ENCODE measurements at places on chromosomes 6 and 20. TPM values are rescaled to one million over a fixed set of nuclear protein-coding genes. Genes with fewer than 3 reads are reported as not detected.

- H3K27me3 ChIP-seq: no peaks in the 10 kb centered on the region
- H3K4me1 ChIP-seq: no peaks in the 10 kb centered on the region
- H3K4me3 ChIP-seq: no peak overlapping the region
- no peak for DNase-seq
- H3K36me3 ChIP-seq: no peaks in the 10 kb centered on the region
Observed at GRCh38 chr20:58554541-58554940, 39.3 kb upstream of the APCDD1L start.

DNA sequence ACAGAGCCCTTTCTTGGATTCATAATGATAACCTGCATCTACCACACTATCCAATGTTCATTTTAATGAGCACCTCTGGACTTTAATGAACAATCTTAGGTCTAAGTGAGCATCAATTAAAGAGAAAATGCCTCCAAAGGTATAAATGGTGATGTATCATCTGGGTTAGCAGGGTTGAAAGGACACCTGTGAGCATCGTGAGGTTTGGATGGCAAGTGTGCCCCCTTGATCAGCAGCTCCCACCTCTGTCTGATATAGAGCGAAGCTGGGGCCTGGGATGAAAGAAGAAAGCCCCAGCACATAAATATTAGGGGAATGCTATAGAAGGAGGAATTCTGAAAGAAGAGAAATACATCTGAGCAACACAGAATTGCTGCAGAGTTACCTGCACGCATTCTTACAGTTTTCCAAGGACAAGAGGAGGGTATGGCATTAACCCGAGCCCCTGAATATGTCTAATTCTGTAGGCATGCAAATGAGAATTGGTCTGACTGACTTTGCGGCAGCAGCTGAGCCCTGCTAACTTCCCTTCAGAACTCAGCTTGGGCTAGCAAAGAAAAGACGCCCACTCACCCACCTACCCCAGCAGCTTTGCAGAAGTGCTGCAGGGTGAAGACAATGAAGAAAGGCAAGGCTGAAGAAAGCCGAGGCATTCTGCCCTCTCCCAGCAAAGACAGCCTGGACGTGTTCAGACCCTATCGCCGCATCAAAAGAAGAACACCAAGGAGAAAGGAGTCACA lies 136.2 kb downstream of the GMPR start:
- H3K4me3 ChIP-seq: no peak overlapping the region
- DNase-seq: no peak
- no peaks in the 10 kb centered on the region for H3K27me3 ChIP-seq
- no peaks in the 10 kb centered on the region for H3K4me1 ChIP-seq
- no peaks in the 10 kb centered on the region for H3K36me3 ChIP-seq
- H3K27ac ChIP-seq: no peak overlapping the region

- H3K36me3 ChIP-seq: no peaks in the 10 kb centered on the region
- no peaks in the 10 kb centered on the region for H3K4me1 ChIP-seq
- no peak overlapping the region for H3K4me3 ChIP-seq
- H3K27me3 ChIP-seq: no peaks in the 10 kb centered on the region
- DNase-seq: no peak
Observed at GRCh38 chr20:10854976-10855375, 181.2 kb upstream of the JAG1 start.

The RBBP9 gene
- 106 TPM for total RNA-seq

GRCh38 chr6:1713016-1713600 lies 103.4 kb downstream of the FOXC1 start:
- no peak overlapping the region for H3K4me3 ChIP-seq
- no peaks in the 10 kb centered on the region for H3K36me3 ChIP-seq
- DNase-seq: no peak

The SOBP gene
- 5.6 TPM for total RNA-seq

GRCh38 chr20:20953738-20954618 lies 152.2 kb downstream of the LINC00237 start:
- no peak overlapping the region for H3K4me3 ChIP-seq
- DNase-seq: no peak
- no peaks in the 10 kb centered on the region for H3K36me3 ChIP-seq
- H3K4me1 ChIP-seq: no peaks in the 10 kb centered on the region
- H3K27ac ChIP-seq: no peak overlapping the region

GRCh38 chr20:44029848-44030230 lies 115.2 kb downstream of the TOX2 start:
- H3K4me3 ChIP-seq: no peak overlapping the region
- DNase-seq: no peak
- no peaks in the 10 kb centered on the region for H3K36me3 ChIP-seq
- no peak overlapping the region for H3K27ac ChIP-seq

The DDX39B gene
- total RNA-seq: 311 TPM

- H3K27me3 ChIP-seq: no peaks in the 10 kb centered on the region
- no peak overlapping the region for H3K4me3 ChIP-seq
Observed at GRCh38 chr6:119142041-119142440, 63.6 kb upstream of the FAM184A start.

The SCRT2 gene
- total RNA-seq: not detected

DNA sequence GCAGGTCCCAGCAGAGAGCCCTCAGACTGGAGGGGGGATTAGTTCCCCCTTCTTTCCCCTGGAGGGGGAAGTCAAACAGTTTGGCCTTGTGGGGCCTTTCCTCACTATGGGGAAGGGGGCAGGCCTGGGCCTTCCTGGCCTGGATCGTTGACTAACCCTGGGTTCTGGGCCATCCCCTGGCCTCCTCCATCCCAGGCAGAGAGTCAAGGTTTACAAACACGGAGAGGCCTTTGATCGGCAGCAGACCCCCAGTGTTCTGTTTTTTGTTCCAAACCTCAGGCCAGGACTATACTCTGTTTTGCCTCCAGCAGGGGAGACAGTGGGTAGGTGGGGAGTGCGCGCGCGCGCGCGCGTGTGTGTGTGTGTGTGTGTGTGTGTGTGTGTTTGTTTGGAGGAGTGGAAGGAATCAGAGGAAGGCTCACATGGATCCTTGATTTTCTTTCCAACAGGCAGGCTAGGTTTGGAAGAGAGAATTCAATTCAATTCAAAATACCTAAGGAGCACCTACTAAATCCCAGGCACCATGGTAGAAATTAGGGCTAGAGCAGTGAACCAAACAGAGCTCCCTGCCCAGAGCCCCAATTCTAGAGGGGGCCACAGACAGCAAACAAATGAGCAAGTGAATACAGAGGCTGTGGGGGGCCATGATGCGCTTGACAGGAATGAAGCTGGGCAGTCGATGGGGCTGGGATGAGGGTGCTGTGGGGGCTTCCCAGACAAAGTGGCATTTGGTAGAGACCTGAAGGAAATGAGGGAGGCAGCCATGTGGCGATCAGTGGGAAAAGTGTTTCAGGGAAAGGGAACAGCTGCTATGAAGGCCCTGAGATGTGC lies 14.8 kb downstream of the TP53RK start:
- no peak overlapping the region for H3K4me3 ChIP-seq
- H3K36me3 ChIP-seq: no peaks in the 10 kb centered on the region
- H3K27me3 ChIP-seq: no peaks in the 10 kb centered on the region
- no peaks in the 10 kb centered on the region for H3K4me1 ChIP-seq

The DYNLT2 gene
- total RNA-seq: 0.50 TPM

- peaks cover 38% of the 10 kb centered on the region for H3K4me1 ChIP-seq
- H3K4me3 ChIP-seq: peak overlapping the region; percentile 56
- H3K27me3 ChIP-seq: no peaks in the 10 kb centered on the region
- peak overlapping the region; percentile 53 for H3K27ac ChIP-seq
- DNase-seq: peak; percentile 56
Observed at GRCh38 chr20:63831993-63832686, 1.1 kb upstream of the ZBTB46 start.

GRCh38 chr6:37630281-37630799 lies 67.3 kb downstream of the MDGA1 start:
- H3K27ac ChIP-seq: no peak overlapping the region
- H3K36me3 ChIP-seq: no peaks in the 10 kb centered on the region
- no peak for DNase-seq
- H3K4me1 ChIP-seq: no peaks in the 10 kb centered on the region
- no peak overlapping the region for H3K4me3 ChIP-seq

- H3K4me1 ChIP-seq: peaks cover 8% of the 10 kb centered on the region
- no peak overlapping the region for H3K27ac ChIP-seq
- no peak overlapping the region for H3K4me3 ChIP-seq
- no peaks in the 10 kb centered on the region for H3K36me3 ChIP-seq
- no peak for DNase-seq
- H3K27me3 ChIP-seq: peaks cover 4% of the 10 kb centered on the region
Observed at GRCh38 chr6:30169658-30170614, 6.6 kb downstream of the TRIM15 start.

- H3K36me3 ChIP-seq: no peaks in the 10 kb centered on the region
- H3K27me3 ChIP-seq: no peaks in the 10 kb centered on the region
- no peak for DNase-seq
- H3K4me3 ChIP-seq: no peak overlapping the region
Observed at GRCh38 chr6:165861226-165861625, 198.2 kb upstream of the PDE10A start.

The C20orf204 gene
- 0.54 TPM for total RNA-seq

The EEF1A2 gene
- 0.22 TPM for total RNA-seq

DNA sequence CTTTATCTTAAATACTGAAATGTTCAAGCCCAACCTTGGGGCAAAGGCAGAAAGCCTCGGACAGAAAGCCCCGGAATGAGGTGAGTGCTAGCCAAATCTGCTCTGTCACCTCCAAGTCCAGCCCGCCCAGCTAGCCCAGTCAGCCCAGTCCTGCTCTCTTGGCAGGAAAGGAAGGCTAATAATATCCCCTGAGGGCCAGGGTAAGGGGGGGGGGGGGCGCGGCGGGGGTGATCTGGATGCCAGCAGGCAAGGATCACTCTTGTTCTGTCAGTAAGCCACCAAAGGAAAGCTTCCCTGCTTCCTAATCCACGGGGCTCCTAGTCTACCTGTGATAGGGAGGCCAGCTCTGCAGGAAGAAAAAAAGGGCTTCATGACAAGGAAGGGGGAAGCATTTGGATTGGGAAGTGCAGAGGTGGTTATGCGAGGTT lies 1.1 kb downstream of the NDRG3 start:
- peaks cover 5% of the 10 kb centered on the region for H3K4me1 ChIP-seq
- H3K27me3 ChIP-seq: no peaks in the 10 kb centered on the region
- no peak overlapping the region for H3K27ac ChIP-seq

The SLC12A5 gene
- total RNA-seq: not detected

Measured in thyroid gland (tissue), 4 donors.